ENCODE measurements at places on chromosomes 16 and 17.

DNA sequence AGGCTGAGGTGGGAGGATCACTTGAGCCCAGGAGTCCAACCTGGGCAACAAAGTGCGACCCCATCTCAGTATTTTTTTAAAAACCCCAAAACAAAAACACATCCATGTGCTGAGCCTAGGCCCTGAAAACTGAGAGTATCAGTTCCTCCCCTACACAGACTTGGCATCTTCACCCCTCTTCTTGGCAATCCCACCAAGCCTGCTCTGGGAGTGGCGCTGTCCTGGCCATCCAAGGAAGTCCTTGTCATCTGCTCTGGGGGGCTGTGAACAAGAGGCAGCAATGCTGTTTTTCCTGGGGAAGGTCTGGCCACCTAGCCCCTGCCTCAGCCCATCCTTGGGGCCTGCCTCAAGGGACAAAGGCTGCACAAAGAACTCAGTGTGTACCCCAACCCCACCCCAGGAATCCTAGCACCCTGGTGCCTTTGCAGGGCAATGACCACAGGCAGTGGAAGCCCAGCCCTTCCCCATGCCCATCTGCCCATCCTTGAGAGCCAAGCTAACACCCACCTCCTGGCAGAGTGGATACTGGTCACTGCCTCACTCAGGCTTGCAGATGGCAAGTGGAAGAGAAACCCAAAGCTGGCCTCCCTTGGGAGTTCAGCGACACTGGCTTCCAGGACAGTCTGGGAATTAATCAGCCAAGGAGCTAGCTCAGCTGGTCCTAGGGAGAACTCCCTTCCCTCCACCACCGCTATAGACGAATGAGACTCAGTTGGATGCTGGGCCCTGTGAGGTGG lies 14.8 kb upstream of the GFOD2 start:
- DNase-seq: no peak

GRCh38 chr16:48556913-48557351 lies 53.0 kb downstream of the N4BP1 start:
- DNase-seq: no peak

DNA sequence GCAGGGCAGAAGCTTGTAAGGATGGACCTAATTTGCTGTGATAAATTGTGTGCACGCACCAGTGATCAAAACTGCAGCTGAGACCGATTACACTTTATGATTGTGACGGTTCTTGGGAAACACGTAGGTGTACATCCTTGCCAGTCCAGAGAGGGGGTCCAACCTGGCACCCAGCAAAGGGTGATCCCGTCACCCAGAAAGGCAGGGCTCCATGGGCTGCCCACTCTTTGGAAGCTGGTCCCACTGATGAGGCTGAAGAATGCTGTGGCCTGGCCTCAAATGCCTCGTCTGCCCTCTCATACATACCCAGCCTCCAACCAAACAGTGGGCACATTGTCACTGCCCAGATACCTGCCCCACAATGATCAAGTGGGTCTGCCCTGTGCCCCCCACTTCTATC lies 132.0 kb downstream of the C16orf78 start:
- no peak for DNase-seq

GRCh38 chr17:18006495-18007239 lies 32.3 kb downstream of the ATPAF2 start:
- DNase-seq: no peak

DNA sequence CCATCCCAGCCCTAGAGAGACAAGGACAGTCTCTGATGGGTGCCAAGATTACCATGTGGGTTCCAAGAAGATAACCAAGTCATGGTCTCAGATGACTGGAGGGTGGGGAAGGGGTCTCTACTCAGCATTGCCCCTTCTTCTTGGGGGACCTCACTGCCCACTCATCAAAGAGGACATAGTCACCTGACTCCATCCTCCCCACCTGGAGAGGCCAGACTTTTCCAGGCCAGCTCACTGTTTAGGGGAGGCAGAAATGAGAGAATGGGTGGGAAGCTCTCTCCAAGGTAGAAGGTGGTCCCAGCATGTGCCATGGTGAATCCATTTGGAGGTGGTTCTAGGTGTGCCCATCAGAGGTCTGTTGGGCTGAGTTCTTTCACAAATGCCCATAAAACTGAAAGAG lies 20.7 kb upstream of the IL21R start:
- no peak for DNase-seq

- DNase-seq: no peak
Measured at GRCh38 chr16:12530302-12530701, 273.4 kb downstream of the CPPED1 start.

DNA sequence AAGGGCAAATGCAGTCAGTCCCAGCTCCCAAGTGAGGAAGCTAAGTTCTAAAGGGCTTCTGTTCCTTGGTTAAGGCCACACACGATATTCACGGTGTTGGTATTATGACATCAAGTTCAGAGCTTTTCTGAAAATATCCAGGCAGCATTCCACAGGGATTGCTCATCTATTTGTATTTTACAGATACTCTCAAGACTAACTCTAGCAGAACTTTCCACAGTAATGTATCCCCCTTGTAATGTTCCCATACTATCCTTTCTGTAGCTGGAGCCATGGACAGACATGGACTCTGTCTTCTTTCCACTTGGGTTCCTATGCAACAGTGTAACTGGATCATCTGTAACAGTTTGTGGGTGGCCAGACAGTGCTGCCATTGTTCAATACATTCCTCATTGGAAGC lies 13.5 kb downstream of the SDR42E1 start:
- no peak for DNase-seq

- no peak for DNase-seq
Measured at GRCh38 chr17:17551361-17551760, 40.1 kb downstream of the PEMT start.

GRCh38 chr17:12312692-12313091 lies 292.0 kb downstream of the MAP2K4 start:
- no peak for DNase-seq

DNA sequence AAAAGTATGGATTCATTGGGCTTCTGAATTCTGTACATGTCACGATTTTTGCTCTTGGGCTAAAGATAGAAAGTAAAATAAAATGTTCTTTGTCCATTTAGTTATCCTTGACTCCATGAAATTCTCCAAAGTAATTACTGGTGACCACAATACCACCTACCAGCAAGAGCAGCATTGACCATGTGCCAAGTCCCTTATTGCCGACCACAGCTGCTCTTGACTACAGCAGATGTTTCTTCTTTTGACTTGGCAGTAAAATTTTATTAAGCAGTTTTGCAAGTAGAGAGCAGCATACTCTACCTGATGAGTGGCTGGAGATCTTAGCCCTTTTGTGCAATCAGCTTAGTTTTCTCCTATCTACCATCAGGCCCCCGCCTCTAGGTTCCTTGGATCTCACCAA lies 152.2 kb upstream of the TBX2 start:
- DNase-seq: no peak

- no peak for DNase-seq
Measured at GRCh38 chr17:15999974-16000827, 577 bp downstream of the TTC19 start.

- no peak for DNase-seq
Measured at GRCh38 chr16:27932542-27933135, 130.9 kb downstream of the GSG1L start.

GRCh38 chr17:57266902-57267311 lies 10.6 kb downstream of the MSI2 start:
- no peak for DNase-seq

GRCh38 chr16:85651629-85652430 lies 36.9 kb downstream of the GINS2 start:
- DNase-seq: no peak

DNA sequence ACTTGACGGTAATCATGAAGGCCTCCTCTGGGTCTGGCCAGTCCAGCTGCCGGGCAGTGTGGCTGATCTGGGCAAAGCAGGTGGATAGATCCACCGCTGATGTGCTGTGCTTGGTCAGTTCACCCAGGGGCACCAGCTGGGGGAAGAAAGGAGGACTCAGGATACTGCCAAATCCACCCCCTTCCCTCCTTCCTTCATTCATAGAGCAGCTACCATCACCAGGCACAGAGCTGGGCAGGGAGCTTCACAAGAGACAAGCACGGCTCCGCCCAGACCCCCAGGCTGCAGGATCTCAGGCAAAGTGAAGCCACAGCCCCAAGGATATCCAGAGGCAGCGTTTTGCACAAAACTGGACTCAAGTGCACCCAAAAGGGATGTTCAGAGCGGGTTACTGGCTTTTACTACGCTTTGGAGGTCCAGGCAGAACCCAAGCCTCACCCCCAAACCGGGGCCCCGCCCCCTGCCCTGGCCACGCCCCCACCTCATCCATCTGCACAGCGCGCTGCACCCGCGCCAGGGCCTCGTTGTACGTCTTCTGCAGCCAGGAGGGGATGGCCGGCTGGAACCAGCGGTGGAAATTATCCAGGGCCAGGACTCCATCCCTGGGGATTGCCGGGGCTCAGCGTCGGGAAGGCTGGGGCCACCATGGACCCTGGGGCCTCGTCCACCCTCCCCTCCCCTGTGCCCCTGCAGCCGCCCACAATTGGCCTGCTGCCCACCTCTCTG lies 9.1 kb downstream of the UNC13D start:
- no peak for DNase-seq

DNA sequence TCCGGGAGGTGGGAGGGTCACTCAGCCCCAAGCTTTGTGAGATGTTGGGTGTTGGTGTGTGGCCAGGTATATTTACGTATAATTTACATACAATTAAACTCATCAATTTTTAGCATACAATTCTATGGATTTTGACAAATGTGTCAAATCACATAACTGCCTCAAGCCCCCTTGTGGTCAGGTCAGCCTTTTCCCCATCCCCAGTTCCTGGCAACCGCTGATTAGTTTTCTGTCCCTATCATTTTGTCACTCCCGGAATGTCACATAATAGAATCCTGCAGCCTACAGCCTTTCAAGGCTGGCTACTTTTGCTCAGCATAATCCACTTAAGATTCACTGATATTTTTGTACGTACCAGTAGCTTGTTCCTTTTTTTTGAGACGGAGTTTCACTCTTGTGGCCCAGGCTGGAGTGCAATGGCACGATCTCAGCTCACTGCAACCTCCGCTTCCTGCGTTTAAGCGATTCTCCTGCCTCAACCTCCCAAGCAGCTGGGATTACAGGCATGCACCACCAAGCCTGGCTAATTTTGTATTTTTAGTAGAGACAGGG lies 19.3 kb upstream of the RAI1 start:
- DNase-seq: no peak

DNA sequence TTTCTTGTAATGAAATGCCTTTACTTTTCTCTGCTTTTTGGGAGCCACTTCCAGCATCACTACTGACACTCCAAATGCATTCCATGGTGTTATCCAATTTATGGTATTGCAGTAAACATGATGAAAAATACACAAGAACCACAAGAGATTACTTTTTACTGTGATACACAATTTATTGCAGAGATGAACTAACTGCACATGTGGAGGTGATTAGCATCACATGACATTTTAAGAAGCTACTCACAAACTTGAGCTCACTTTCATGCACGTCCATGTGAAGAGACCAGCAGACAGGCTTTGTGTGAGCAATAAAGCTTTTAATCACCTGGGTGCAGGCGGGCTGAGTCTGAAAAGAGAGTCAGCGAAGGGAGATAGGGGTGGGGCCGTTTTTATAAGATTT lies 780.5 kb upstream of the GOT2 start:
- DNase-seq: no peak

DNA sequence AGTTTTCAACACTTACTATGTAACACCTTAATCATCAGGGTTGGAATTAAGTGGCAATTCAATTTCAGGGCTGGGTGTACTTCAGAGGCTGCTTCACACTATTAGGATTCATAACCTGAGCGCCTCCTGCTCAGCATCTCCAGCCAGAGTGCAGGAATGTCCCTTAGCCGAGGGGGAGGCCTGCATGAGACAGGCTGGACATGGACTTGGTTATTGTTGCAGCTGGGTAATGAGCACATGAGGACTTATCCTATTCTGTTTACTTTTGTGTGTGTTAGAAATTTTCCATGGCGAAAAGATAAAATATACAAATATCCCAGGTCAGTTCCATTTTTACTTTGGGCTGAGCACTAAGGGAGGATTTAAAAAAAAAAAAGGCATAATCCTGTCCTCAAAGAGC lies 10.4 kb downstream of the PMM2 start:
- DNase-seq: no peak

DNA sequence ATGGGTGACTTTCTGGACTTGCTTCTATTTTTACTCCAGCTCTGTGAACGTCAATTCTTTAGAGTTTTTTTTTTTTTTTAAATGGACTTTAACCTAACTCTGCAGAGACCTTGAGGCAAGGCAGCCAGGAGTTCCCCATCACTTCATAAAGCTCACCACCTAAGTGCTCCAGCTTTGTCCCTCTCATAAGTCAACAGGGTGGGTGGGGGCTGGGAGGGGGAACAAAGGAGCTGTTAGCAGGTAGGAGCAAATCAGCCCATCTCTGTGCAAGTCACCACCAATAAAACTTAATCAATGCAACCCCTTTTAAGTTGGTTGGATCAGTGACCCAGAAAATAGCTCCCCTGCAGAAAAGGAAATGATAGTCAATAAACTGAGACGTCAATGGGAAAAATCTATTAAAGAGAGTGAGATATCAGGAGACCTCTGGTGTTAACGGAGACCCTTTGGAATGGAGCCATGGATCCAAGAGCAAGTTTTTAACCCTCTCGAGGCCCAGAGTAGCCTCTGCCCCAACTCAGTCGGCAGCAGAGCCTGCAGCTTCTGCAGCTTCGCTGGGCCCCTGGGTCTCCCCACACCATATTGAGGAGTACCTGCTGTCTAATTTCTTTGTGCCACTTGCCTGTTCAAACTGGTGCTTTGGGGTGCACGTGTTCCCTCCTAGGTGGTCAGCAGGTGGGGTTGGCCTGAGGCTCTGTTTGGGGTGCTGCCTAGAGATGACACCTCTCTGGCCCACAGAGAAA lies 27.6 kb upstream of the ETV4 start:
- no peak for DNase-seq

GRCh38 chr17:304461-304860 lies 48.1 kb downstream of the RPH3AL start:
- no peak for DNase-seq

- DNase-seq: no peak
Measured at GRCh38 chr17:76472258-76472645, 4.8 kb downstream of the AANAT start.

DNA sequence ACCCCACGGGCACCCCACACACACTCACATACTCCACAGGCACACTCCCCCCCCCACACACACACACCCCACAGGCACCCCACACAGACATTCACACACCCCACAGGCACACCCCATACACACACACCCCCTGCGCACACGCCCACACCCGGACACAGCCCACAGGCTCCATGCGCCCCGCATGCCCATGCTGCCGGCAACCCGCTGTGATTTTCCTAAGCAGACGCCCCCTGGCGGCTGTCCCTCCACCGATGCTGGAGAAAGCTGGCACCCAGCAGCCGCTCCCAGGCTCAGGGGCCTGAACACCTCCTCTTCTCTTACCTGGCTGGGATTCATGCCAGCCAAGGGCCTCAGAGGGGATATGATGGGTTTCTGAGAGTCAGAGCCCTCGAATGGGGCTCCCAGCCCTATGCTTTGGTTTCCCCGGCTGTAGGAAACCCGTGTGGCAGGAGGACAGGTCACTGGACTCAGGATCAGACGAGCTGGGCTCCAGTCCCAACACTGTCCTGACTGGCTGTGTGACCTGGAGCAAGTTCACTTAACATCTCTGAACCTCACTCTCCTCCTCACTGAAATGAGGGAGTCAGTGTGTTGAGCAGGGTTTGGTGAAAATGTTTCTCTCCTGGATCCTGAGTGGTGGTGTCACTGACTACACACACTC lies 19.6 kb upstream of the TNFRSF13B start:
- DNase-seq: peak; percentile 75
